ENCODE measurements at places on chromosomes 5 and 9.
A peak's percentile ranks its signal among the peaks of the same experiment; 100 is the strongest.

- H3K27ac ChIP-seq: no peak overlapping the region
- H3K27me3 ChIP-seq: no peaks in the 10 kb centered on the region
- no peaks in the 10 kb centered on the region for H3K36me3 ChIP-seq
- H3K4me3 ChIP-seq: no peak overlapping the region
Observed at GRCh38 chr9:113622600-113623400, 159.3 kb downstream of the RGS3 start.

DNA sequence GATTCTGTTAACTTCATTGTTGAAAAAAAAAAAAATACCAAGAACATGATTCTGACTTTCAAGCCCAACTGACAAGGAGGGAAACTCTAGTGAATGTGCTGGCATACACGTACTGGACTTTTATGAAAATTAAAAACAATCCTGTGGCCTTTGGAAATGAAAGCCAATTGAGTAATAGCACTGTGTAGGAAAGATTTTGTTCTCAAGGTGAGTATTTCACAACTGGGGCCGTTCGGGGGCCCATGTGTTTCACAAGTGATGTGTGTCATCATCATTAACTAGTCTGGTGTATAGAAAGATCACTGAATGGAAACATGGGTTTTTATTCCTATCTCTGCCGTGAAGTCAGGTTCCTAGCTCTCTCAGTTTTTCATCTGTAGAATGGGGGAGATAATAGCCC lies 605.0 kb upstream of the CLINT1 start:
- H3K36me3 ChIP-seq: no peaks in the 10 kb centered on the region
- no peak for DNase-seq
- no peak overlapping the region for H3K27ac ChIP-seq
- H3K27me3 ChIP-seq: no peaks in the 10 kb centered on the region
- no peak overlapping the region for H3K4me3 ChIP-seq

DNA sequence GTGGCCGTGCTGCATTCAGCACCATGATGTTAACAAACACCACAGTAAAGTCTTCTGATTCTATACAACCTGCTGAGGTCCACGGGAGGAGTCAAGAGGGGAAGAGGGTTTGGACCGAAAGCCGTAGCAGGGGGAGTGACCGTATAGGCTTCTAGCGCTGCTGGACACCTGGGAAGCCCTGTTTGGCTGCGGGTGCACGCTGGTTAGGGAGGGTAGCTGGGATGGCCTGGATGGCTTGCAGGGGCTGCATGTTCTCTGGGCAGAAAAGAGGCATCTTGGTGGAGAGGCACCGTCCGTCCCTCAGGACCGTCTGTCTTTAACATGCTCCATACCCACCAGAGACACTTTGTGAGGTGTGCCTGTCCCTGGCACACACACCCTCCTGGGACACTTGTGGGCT lies 251.0 kb upstream of the IRX1 start:
- H3K36me3 ChIP-seq: no peaks in the 10 kb centered on the region
- H3K27me3 ChIP-seq: no peaks in the 10 kb centered on the region
- no peaks in the 10 kb centered on the region for H3K4me1 ChIP-seq
- H3K4me3 ChIP-seq: no peak overlapping the region
- H3K27ac ChIP-seq: no peak overlapping the region

- H3K4me1 ChIP-seq: peaks cover 54% of the 10 kb centered on the region
- H3K4me3 ChIP-seq: peak overlapping the region; percentile 37
- H3K27me3 ChIP-seq: peaks cover 65% of the 10 kb centered on the region
- H3K36me3 ChIP-seq: no peaks in the 10 kb centered on the region
Observed at GRCh38 chr5:88142886-88143692, 125.6 kb downstream of the TMEM161B start.
